ENCODE measurements at places on chromosomes 5 and 9. TPM values are rescaled to one million over a fixed set of nuclear protein-coding genes. Genes with fewer than 3 reads are reported as not detected.
A peak's percentile ranks its signal among the peaks of the same experiment; 100 is the strongest.

- DNase-seq = no peak
Observed at GRCh38 chr5:37695647-37696046, 144.2 kb downstream of the GDNF start.

GRCh38 chr9:33719581-33720374, 75.6 kb upstream of the PRSS3 start:
- no peak for DNase-seq

GRCh38 chr9:103992938-103993579, 101.0 kb upstream of the SMC2 start:
- DNase-seq = no peak

- no peak for DNase-seq
Observed at GRCh38 chr5:116528519-116529234, 45.9 kb downstream of the SEMA6A start.

- DNase-seq = no peak
Observed at GRCh38 chr5:71652803-71653543, 65.8 kb downstream of the MCCC2 start.

DNA sequence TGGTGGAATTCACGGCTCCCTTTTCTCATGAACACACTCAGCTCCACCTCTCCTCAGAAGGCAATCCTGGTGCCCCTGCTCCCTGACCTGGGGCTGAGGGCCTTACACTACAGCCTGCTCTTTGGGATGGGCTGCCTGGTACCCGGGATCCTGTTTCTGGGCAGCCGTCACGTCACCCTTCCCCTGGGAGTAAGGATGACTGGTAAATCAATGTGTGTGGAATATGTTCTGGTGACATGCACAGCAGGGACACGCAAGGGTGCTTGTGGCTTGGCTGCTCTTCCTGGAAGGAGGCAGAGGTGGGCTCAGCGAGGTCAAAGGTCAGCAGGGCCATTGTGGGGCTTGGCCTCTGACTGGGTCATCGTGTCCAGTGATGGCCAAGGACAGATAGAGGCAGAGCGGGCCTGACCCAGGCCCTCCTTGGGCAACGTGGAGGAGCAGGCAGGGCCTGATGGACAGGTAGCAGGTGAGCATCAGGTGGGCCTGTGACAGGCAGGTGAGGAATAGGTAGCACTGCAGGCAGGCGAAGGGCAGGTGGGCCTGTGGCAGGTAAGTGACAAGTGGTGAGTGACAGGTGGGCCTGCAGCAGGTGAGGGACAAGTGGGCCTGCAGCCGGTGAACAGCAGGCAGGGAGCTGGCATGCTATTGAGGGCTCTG, 399.4 kb upstream of the IRX4 start:
- no peak for DNase-seq

GRCh38 chr5:149549461-149550267, 1.6 kb downstream of the CSNK1A1 start:
- DNase-seq = peak; percentile 17

- DNase-seq = no peak
Observed at GRCh38 chr5:78706381-78706780, 57.8 kb upstream of the LHFPL2 start.

GRCh38 chr9:114902786-114903524, 27.4 kb downstream of the TNFSF8 start:
- DNase-seq = no peak

GRCh38 chr5:134440201-134440755, 28.6 kb upstream of the CDKN2AIPNL start:
- DNase-seq = no peak

DNA sequence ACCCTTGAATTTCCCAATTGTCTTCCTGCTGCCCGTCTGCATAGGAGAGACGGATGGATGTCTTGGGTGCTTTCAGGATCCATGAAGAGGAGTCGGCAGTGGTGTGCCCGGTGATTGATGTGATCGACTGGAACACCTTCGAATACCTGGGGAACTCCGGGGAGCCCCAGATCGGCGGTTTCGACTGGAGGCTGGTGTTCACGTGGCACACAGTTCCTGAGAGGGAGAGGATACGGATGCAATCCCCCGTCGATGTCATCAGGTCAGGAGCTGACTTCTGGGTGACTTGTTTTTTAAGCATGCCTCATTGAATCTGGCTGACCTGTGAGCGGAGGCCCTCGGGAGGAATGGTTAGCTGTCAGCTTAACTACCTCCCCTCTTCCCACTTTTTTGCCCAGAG, 24.2 kb downstream of the GALNT12 start:
- no peak for DNase-seq

GRCh38 chr9:107620801-107621200, 131.2 kb upstream of the KLF4 start:
- DNase-seq = no peak

- DNase-seq = no peak
Observed at GRCh38 chr9:125446561-125447094, 185.0 kb downstream of the GAPVD1 start.

DNA sequence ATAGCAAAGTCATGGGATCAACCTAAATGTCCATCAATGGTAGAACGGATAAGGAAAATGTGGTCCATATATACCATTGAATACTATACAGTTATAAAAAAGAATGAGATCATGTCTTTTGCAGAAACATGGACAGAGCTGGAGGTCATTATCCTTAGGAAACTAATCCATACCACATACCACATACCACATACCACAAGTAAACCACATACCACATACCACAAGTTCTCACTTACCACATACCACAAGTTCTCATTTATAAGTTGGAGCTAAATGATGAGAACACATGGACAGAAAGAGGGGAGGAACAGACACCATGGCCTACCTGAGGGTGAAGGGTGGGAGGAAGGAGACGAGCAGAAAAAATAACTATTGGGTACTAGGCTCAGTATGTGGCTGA, 154.6 kb upstream of the GHR start:
- DNase-seq = no peak

GRCh38 chr9:131404987-131405386, 11.1 kb downstream of the PRRC2B start:
- no peak for DNase-seq

GRCh38 chr5:151214614-151215545, 9.0 kb downstream of the CCDC69 start:
- DNase-seq = no peak

- DNase-seq = no peak
Observed at GRCh38 chr9:116005205-116005604, 148.4 kb upstream of the PAPPA start.

GDNF gene
- not detected for total RNA-seq

GABRA6 gene
- under 0.01 TPM for total RNA-seq

STRBP gene
- 84.8 TPM for total RNA-seq

IL7R gene
- 0.41 TPM for total RNA-seq

ITK gene
- total RNA-seq = not detected

CAPSL gene
- not detected for total RNA-seq

SPINK6 gene
- not detected for total RNA-seq

SLC2A6 gene
- total RNA-seq = 12.6 TPM
